ENCODE measurements at places on chromosomes 13 and 19. TPM values are rescaled to one million over a fixed set of nuclear protein-coding genes. Genes with fewer than 3 reads are reported as not detected.

DNA sequence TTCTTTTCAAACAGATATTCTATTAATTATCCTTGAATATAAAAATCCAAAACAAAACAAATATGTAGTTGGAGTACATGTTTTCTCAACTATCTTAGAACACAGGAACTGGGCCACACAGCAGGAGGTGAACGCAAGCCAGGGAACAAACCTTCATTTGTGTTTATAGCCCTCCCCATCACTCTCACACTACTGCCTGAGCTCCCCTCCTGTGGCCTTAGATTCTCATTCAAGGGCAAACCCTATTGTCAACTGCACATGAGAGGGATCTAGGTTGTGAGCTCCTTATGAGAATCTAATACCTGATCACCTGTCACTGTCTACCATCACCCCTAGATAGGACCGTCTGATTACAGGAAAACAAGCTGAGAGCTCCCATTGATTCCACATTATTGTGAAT is 427.1 kb upstream of the PRR20A start:
- no peak for DNase-seq
- no peaks in the 10 kb centered on the region for H3K27me3 ChIP-seq
- no peaks in the 10 kb centered on the region for H3K4me1 ChIP-seq

GRCh38 chr13:74193391-74193790 is 59.2 kb upstream of the KLF12 start:
- no peak for DNase-seq
- H3K27ac ChIP-seq = no peak overlapping the region
- no peak overlapping the region for H3K4me3 ChIP-seq
- H3K4me1 ChIP-seq = peaks cover 13% of the 10 kb centered on the region

DNA sequence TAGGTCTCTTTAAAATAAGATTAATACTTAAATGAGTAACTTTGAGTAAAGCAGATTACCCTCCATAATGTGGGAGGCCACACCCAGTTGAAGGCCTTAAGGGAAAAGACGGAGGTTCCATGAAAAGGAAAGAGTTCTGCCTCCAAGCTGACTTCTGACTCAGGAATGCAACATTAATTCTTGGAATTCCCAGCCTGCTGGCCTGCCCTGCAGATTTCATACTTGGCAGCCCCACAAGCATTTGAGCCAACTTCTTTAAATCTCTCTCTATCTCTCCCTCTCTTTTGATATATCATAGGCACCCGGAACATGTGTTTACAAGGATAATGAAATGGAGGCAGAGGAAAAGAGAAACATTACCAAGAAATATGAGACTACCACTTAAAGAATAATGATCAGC is 902.3 kb upstream of the MIR17HG start:
- no peak overlapping the region for H3K4me3 ChIP-seq
- H3K27me3 ChIP-seq = no peaks in the 10 kb centered on the region
- no peak for DNase-seq
- H3K36me3 ChIP-seq = no peaks in the 10 kb centered on the region
- no peak overlapping the region for H3K27ac ChIP-seq

Gene GIPR
- total RNA-seq = 9.5 TPM

GRCh38 chr13:98284679-98285078 is 107.6 kb upstream of the RNF113B start:
- no peak overlapping the region for H3K27ac ChIP-seq
- H3K36me3 ChIP-seq = no peaks in the 10 kb centered on the region
- no peaks in the 10 kb centered on the region for H3K27me3 ChIP-seq
- H3K4me1 ChIP-seq = peaks cover 3% of the 10 kb centered on the region
- DNase-seq = no peak

Gene SIGLEC11
- not detected for total RNA-seq

Gene NUMBL
- total RNA-seq = 18.0 TPM

DNA sequence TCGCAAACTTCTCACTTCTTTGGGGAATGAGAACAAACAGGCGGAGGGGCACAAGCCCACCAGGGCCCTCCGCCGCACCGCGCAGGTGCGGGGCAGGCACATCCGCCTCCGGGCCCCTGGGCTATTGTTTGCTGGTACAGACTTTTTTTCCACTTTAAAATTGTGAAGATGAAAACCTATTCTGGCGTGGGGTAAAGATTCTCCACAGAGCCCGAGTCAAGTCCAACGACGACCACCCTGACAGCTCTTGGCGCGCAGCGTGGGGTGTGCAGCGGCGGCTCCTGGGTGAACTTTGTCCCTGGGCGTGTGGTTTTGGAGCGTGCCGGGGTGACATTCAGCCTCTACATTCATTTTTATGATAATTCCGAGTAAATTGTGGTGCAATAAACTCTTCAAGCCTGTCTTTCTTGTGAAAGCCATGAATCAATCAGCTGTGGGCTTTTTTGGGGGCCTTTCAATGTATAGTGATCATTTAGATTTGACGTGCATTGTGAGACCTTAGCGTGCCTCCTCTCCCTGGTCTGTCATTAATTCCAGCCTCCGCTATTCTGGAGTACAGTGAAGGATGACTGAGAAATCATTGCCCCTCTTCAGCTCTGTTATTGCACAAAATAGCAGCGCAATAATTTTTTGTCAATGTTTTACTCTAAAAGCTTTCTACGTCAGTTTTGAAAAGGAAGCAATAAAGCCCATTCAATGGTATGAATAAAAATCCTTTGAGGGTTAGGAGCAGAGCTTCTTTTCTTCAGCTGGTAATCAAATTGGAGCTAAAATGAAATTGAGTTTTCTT is 90.0 kb downstream of the TEX29 start:
- H3K36me3 ChIP-seq = no peaks in the 10 kb centered on the region
- H3K4me3 ChIP-seq = no peak overlapping the region
- H3K4me1 ChIP-seq = no peaks in the 10 kb centered on the region

GRCh38 chr19:53957448-53958167 is 5.1 kb upstream of the CACNG8 start:
- no peak overlapping the region for H3K4me3 ChIP-seq
- no peak for DNase-seq
- H3K4me1 ChIP-seq = peaks cover 2% of the 10 kb centered on the region
- H3K27ac ChIP-seq = no peak overlapping the region

DNA sequence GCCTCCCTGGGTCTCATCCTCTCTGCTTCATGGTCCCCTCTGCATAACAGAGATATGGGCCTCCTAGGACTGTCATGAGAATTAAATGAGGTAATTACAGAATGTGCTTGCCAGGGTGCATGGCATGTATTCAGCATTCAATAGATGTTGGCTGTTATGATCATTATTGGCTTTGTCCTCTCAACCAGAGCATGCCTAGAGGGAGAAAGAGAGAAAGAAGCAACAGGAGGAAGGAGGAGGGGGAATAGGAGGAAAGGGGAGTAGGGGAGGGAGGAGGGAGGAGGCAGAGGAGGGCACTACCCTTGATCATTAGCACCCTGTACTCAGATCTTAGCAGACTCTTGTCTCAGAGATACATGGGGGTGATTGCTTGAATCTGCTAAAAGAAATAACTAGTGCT is 41.0 kb upstream of the SIAH3 start:
- H3K36me3 ChIP-seq = no peaks in the 10 kb centered on the region
- DNase-seq = no peak
- peaks cover 17% of the 10 kb centered on the region for H3K27me3 ChIP-seq
- H3K27ac ChIP-seq = no peak overlapping the region

Gene RETN
- not detected for total RNA-seq

Gene SKA3
- total RNA-seq = 29.4 TPM

DNA sequence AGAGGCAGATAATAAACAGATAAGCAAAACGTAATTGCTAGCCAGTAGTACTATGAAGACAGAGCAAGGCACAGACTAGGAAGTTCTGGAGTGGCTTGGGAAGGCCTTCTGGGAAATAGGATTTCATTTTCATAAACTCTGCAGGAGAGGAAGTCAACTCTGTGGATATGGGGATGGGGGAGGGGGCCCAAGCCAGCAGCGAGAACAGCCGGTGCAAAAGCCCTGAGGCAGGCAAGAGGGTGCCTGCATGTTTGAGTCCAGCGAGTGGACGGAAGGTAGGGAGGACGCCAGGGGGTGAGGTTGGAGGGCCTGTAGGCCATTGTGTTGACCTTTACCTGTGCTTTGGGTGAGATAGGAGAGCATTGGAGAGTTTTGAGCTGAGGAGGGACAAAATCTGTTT is 9.0 kb upstream of the ASF1B start:
- no peak overlapping the region for H3K4me3 ChIP-seq
- no peak overlapping the region for H3K27ac ChIP-seq
- H3K4me1 ChIP-seq = peaks cover 43% of the 10 kb centered on the region
- DNase-seq = no peak
- no peaks in the 10 kb centered on the region for H3K27me3 ChIP-seq

Gene SCAMP4
- total RNA-seq = 37.9 TPM

Gene TECR
- total RNA-seq = 128 TPM

- no peaks in the 10 kb centered on the region for H3K4me1 ChIP-seq
- no peak overlapping the region for H3K4me3 ChIP-seq
- no peak overlapping the region for H3K27ac ChIP-seq
Measured at GRCh38 chr13:33217256-33217655, 68.3 kb downstream of the STARD13 start.

DNA sequence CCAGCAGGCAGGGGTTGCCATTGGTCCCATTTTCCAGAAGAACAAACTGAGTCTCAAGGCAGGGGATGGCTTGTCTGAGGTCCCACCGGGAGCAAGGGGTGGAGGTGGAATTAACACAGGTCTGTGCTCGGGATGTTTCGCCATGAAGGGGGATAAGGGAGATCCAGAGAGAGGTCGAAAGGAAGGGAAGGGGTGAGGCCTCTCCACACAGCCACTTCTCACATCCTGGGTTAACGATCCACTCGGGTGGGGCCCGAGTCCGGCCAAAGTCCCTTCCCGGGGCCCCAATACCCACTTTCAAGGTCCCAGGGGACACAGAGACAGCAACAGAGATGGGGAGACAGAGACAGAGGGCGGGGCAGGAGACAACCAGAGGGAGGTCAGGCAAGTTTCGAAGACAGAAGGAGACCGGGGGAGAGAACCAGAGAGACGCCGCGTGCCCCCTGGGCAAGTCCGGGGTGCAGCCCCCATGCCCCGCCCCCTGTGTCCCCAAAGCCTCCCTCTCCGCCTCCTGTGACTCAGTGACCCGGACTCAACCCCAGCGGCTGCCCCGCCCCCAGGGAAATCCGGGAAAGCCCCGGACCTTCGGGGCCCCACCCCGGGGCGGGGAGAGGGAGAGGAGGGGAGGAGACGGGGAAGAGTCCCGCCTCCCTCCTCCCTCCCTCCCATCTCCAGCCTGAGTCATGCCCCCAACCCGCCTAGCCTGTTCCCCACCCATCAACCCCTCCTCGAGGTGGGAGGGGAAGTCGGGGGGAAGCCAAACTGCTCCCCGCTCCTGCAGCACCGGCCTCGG is 1.4 kb upstream of the BCL3 start:
- peak overlapping the region; percentile 97 for H3K27ac ChIP-seq
- peaks cover 3% of the 10 kb centered on the region for H3K27me3 ChIP-seq
- peak; percentile 83 for DNase-seq
- peak overlapping the region; percentile 92 for H3K4me3 ChIP-seq
